NCI-H1417 treated with DMSO at 0.1 percent for 48 hours (cell line): ENCODE measurements at places on chromosomes 13 and 19.

GRCh38 chr13:47000165-47000564 is 103.3 kb upstream of the HTR2A start:
- no peak for DNase-seq

DNA sequence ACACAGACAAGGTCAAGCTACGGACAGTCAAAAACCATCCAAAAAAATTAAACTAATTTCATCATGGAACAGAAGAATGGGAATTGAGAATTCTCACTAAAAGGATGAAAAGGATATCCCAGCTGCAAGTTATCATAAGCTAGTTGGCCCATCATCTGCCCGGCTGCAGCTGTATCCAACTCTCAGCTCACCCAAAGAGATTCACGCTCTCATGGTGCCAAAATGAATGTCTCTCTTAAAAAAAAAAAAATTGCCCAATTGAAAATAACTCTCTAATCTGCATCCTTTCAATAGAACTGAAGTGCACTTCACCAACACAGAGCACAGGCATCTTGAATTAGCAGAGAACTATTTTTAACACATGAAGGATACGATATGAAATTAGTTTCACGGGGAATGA is 20.0 kb downstream of the ENOX1 start:
- no peak for DNase-seq

- peak; percentile 38 for DNase-seq
Measured at GRCh38 chr19:54209811-54210494, 9.3 kb downstream of the RPS9 start.

GRCh38 chr19:54558339-54558738 is 15.3 kb upstream of the LILRA2 start:
- no peak for DNase-seq

- no peak for DNase-seq
Measured at GRCh38 chr13:72489751-72490150, 237.7 kb downstream of the MZT1 start.

DNA sequence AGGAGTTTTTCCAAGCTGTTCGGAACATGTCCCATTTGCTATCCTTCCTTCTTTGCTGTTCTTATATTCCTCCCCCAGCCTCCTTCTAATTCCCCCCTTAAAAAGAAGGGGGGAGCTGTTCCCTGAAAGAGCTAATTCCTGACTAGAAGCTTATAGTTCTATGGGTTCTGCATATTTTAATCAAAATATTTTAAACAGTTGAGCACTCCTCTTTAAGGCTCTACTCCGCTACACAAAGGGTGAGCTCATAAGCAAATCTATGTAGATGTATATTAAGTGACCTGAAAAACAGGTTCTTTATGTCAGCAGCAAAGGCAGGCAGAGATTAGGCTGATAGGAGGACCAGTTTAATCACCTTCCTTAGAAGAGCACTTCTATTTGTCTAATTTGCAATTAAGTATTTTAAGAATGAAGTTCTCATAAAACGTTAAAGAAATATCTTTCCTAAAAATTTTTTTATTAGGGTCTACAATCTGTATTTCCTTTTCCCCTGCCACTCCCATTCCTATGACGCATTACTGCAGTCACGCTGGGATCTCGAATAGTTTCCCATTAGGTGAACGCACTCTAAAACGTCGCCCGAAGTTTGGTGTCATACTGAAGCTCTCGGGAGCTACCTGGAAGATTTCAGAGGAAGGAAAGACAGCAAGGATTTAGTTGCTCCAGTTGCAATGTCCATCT is 5.2 kb downstream of the EFNB2 start:
- no peak for DNase-seq

GRCh38 chr13:32212421-32212820 is 102.7 kb downstream of the ZAR1L start:
- no peak for DNase-seq

GRCh38 chr13:29934531-29935308 is 84.3 kb upstream of the UBL3 start:
- no peak for DNase-seq

DNA sequence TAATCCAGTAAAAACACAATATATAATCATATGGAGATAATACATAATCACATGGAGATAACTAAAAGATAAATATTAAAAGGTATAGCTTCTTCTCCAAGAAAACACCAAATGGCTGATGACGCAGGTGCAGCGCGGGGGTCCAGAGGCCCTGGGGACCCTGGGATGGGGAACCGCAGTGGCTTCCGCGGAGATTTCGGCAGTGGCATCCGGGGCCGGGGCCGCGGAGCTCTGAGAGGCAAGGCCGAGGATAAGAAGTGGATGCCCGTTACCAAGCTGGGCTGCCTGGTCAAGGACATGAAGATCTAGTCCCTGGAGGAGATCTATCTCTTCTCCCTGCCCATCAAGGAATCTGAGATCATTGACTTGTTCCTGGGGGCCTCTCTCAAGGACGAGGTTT is 10.5 kb downstream of the ZNF44 start:
- no peak for DNase-seq

DNA sequence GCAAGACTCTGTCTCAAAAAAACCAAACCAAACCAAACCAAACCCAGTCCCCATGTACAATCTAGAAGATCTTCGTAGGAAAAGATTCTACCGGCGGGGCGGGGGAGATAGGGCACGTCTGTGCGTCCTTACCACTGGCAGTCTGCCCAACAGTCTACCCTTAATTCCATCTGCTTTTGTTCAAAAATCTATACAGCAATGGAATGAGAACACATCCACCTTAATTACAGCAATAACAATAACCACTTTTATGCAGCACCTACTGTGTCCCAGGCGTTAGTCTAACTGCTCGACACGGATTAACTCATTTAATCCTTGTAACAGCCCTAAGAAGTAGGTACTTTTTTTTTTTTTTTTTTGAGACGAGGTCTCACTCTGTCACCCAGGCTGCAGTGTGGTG is 2.5 kb upstream of the ATF5 start:
- no peak for DNase-seq

GRCh38 chr19:6379744-6380143 is 4.0 kb upstream of the PSPN start:
- DNase-seq = no peak

GRCh38 chr19:51531349-51532315 is at the start of gene SIGLEC6:
TSS of gene SIGLEC6 (minus strand) at chr19:51531670. CDS start at chr19:51531648, 22 bp downstream.
- no peak for DNase-seq

- DNase-seq = no peak
Measured at GRCh38 chr19:13931391-13932148, 6.6 kb downstream of the PODNL1 start.

DNA sequence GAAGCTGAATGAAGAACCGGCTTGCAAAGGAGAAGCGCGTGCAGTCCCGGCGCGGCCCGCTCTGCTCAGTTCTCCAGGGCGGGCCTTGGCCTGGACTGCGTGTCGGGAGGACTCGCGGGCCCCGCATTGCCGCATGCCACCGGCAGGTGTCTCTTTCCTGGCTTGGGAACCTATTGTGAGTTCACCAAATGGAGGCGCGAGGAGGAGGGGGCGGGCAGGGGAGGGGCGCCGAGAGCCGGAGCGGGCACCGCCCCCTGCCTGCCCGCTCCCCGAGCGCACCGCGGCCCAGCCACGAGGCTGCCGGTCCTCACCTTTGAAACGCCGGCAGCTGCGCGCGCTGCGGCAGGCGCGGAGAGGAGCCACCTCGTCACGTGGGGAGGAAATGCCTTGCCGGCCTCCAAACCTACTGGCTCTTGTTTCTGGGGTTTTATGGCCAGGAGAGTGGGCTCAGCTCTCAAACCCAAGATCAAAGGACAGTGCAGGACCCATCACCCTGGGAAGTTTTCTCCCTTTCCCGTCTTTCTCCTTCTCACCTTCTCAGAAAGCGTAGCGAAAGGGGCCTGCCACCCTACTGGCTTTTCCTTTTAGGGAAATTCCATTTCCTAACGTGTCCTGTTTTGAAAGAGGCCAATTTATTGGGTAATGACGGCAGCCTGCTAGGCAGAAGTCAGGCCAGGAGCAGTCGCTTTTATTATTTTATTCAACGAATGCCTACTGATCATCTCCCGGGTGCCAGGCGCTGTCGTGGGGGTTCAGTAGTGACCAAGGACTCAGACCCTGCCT is 13.8 kb upstream of the UBE2L5 start:
- no peak for DNase-seq

GRCh38 chr19:10854350-10855089 is 6.3 kb downstream of the C19orf38 start:
- DNase-seq = no peak

- DNase-seq = no peak
Measured at GRCh38 chr13:79990048-79990447, 350.9 kb downstream of the SPRY2 start.

- no peak for DNase-seq
Measured at GRCh38 chr13:49082653-49083536, 107.2 kb downstream of the FNDC3A start.

GRCh38 chr19:2352121-2352520 is 7.9 kb upstream of the TMPRSS9 start:
- no peak for DNase-seq

GRCh38 chr13:66503890-66504289 is 726.2 kb downstream of the PCDH9 start:
- DNase-seq = no peak

GRCh38 chr13:76756451-76756850 is 129.8 kb downstream of the KCTD12 start:
- DNase-seq = no peak

- DNase-seq = no peak
Measured at GRCh38 chr13:78638216-78638615, 20.7 kb downstream of the OBI1 start.

GRCh38 chr19:584240-585001 is 5.3 kb upstream of the HCN2 start:
- no peak for DNase-seq

- no peak for DNase-seq
Measured at GRCh38 chr19:49830766-49831165, 12.7 kb downstream of the MED25 start.

- DNase-seq = no peak
Measured at GRCh38 chr19:2266183-2266993, 10.2 kb upstream of the JSRP1 start.

DNA sequence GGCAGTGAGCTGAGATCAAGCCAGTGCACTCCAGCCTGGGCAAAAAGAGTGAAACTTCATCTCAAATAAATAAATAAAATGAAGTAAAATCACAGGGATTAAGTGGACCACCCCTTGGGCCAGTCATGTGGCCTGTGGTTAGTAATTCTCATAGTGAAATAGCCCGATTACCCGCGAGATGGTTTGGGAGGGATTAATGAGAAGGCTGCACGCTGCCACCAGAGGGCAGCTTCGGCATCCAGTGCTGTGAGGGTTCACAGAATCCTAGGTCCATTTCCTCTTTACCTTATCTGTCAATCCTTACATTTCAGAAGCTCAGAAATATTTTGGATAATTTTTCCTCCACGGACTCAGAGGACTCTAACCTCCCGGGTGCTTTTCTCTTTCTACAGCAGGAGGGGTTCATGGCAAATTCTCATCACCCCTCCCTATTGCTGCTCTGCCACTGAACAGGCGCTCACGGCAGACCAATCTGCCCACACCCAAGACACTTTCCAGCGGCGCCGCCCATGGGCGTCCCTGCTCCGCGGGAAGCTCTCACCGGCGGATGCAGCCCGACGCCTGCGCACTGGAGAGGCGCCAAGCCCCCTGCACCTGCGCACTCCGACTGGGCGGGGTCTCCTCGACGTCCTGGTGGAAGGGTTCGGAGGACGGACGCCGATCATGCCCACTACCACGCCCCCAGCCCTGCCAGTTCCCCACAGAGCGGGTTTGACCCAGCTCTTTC is 11.0 kb downstream of the ZNF835 start:
- no peak for DNase-seq
